Breast epithelium (tissue), 4 donors: ENCODE measurements at places on chromosomes 6 and 20. TPM values are rescaled to one million over a fixed set of nuclear protein-coding genes. Genes with fewer than 3 reads are reported as not detected.

DNA sequence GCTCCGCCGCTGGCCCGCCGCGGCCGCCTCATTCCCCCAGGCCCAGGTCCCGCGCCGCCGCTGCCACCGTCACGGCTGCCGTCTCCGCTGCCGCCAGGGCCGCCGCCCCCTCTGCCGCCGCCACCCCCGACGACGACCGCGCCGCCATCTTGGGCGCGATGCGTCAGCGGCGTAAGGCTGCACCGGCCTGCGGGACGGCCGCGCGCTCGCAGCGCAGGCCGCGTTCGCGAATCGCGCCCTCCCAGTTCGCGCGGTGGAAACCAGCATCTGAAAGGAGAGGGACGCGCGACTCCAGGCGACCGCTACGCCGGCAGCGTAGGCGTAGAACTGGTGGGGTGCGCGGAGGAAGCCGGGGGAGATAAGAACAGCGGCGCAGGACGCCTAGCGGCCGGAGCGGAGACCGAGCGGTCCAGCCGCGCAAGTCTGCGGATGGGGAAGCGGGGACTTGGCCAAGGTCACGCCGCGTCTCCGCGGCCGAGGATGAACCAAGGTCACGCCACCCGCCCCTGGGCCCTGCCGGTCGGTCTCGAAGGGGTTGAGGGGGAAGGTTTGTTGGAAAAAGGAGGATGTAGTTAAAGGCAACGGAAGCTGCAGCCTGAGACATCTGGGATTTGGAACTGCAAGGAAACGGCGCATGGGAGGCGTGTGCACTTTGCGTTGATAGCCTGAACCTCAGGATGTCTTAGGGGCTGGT lies at the start of gene NUDT3:
TSS of gene NUDT3 (minus strand) at position 173 of the 694 bp plus-strand sequence. CDS start 307 bp downstream, outside the sequence.
- DNase-seq = peak; percentile 88
- H3K36me3 ChIP-seq = no peaks in the 10 kb centered on the region
- H3K27ac ChIP-seq = peak within 1 kb of the TSS; percentile 88
- H3K27me3 ChIP-seq = no peaks in the 10 kb centered on the region

DNA sequence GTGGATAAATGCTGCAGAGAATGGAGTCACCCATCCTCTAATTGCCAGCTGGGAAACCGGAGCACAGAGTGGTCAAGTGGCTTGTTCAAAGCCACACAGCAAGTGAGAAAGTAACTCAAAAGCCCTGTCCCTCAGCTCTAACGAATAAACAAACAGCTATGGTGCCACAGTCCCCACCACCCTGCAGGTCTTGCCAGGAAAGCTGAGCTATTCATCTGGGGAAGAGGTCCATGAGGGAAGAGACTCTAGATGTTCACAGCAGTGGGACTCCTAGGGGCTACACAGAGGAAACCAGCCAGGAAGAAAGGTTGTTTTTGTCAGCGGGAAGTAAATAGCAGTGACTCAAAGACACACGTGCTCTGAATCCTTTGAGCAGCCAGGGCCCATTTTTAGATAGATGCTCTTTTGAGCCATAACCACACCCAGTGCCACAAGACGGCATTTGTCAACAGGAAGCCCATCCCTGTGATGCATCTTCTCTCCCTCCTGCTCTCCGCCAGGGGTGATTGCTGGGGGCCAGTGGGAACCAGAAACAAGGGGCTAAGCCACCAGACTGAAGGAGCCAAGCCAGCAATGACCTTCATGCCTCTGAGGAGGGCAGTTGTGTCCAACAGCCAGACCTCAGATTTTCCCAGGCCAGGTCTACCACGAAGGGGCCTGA lies 32.4 kb upstream of the TCP11 start:
- no peaks in the 10 kb centered on the region for H3K27me3 ChIP-seq
- no peak overlapping the region for H3K27ac ChIP-seq
- DNase-seq = no peak

GRCh38 chr6:104218116-104218515 lies 641.6 kb downstream of the HACE1 start:
- H3K4me1 ChIP-seq = no peaks in the 10 kb centered on the region
- no peaks in the 10 kb centered on the region for H3K27me3 ChIP-seq
- no peak overlapping the region for H3K4me3 ChIP-seq
- no peak overlapping the region for H3K27ac ChIP-seq
- no peaks in the 10 kb centered on the region for H3K36me3 ChIP-seq

GRCh38 chr6:151498327-151498726 lies 4.5 kb downstream of the CCDC170 start:
- DNase-seq = no peak
- H3K4me1 ChIP-seq = no peaks in the 10 kb centered on the region
- H3K36me3 ChIP-seq = no peaks in the 10 kb centered on the region
- no peak overlapping the region for H3K4me3 ChIP-seq
- H3K27me3 ChIP-seq = no peaks in the 10 kb centered on the region

DNA sequence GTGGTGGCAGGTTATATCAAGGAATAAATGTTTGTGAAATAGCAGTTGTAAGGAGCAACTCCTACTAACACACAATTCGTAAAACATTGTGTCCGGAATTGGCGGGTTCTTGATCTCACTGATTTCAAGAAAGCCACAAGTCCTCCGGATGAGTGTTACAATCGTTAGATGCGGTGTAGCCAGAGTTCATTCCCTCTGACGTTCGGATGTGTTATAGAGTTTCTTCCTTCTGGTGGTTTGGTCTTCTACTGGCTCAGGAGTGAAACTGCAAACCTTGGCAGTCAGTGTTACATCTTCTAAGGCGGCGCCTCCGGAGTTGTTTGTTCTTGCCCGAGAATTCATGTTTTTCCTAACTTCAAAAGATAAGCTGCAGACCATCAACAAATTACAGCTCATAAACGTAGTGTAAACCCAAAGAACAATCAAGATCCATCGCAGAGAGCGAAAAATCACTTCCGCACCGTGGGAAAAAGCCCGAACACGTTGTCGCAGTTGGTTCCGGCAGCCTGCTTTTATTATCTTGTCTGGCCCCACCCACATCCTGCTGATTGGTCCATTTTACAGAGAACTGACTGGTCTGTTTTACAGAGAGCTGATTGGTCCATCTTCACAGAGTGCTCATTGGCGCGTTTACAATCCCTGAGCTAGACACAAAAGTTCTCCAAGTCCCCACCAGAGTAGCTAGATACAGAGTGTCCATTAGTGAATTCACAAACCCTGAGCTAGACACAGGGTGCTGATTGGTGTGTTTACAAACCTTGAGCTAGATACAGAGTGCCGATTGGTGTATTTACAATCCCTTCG lies 58.2 kb downstream of the TRIM27 start:
- DNase-seq = no peak
- H3K36me3 ChIP-seq = no peaks in the 10 kb centered on the region
- H3K27me3 ChIP-seq = no peaks in the 10 kb centered on the region

- H3K27ac ChIP-seq = peak overlapping the region; percentile 92
- no peaks in the 10 kb centered on the region for H3K36me3 ChIP-seq
- H3K27me3 ChIP-seq = no peaks in the 10 kb centered on the region
- peak overlapping the region; percentile 97 for H3K4me3 ChIP-seq
These were observed 303 bp downstream of the ILRUN start for GRCh38 chr6:34696189-34696738.

- no peaks in the 10 kb centered on the region for H3K36me3 ChIP-seq
- no peak overlapping the region for H3K4me3 ChIP-seq
- no peaks in the 10 kb centered on the region for H3K27me3 ChIP-seq
- DNase-seq = no peak
- H3K4me1 ChIP-seq = no peaks in the 10 kb centered on the region
These were observed 11.3 kb downstream of the MOXD1 start for GRCh38 chr6:132390017-132390416.

Gene C20orf144
- 0.33 TPM for total RNA-seq

Gene CLPSL1
- not detected for total RNA-seq

Gene GTSF1L
- not detected for total RNA-seq

Gene MSH5
- total RNA-seq = 7.9 TPM

- DNase-seq = no peak
- H3K36me3 ChIP-seq = no peaks in the 10 kb centered on the region
- no peak overlapping the region for H3K4me3 ChIP-seq
- H3K27ac ChIP-seq = no peak overlapping the region
These were observed 32.1 kb downstream of the KIAA1755 start for GRCh38 chr20:38228436-38228835.

DNA sequence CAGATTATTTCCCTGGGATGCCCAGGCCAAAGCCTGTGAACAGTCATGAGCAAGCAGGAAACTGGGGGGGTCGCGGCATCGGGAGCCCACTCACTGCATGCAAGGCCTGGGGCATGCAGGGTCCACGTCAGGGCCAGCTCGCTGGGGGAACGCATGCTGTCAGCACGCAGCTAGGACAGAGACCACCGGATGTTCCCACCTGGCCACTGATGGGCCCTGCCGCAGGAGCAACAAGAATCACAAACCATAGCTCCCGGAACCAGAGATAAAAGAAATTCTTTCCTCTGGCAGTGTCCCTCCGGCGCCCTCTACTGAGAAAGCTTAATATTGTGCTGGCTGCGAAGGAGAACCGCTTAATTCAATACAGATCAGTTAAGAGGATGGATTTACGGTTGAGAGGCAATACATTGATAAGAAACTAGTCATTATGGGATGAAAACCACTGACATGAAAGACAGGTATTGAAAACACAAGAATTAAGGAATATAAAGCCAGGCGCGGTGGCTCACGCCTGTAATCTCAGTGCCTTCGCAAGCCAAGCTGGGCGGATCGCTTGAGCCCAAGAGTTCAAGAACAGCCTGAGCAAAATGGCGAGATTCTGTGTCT lies 32.6 kb downstream of the C6orf15 start:
- H3K4me3 ChIP-seq = peak overlapping the region; percentile 33
- H3K4me1 ChIP-seq = no peaks in the 10 kb centered on the region
- no peaks in the 10 kb centered on the region for H3K36me3 ChIP-seq

- H3K4me3 ChIP-seq = no peak overlapping the region
- DNase-seq = no peak
- peaks cover 9% of the 10 kb centered on the region for H3K36me3 ChIP-seq
- no peaks in the 10 kb centered on the region for H3K4me1 ChIP-seq
- no peaks in the 10 kb centered on the region for H3K27me3 ChIP-seq
- H3K27ac ChIP-seq = no peak overlapping the region
These were observed 54.9 kb downstream of the CSE1L start for GRCh38 chr20:49100972-49101371.

GRCh38 chr20:44357020-44357419 lies 1.5 kb downstream of the HNF4A start:
- H3K4me3 ChIP-seq = no peak overlapping the region
- no peak for DNase-seq
- H3K27ac ChIP-seq = no peak overlapping the region
- H3K4me1 ChIP-seq = no peaks in the 10 kb centered on the region
- H3K36me3 ChIP-seq = no peaks in the 10 kb centered on the region

DNA sequence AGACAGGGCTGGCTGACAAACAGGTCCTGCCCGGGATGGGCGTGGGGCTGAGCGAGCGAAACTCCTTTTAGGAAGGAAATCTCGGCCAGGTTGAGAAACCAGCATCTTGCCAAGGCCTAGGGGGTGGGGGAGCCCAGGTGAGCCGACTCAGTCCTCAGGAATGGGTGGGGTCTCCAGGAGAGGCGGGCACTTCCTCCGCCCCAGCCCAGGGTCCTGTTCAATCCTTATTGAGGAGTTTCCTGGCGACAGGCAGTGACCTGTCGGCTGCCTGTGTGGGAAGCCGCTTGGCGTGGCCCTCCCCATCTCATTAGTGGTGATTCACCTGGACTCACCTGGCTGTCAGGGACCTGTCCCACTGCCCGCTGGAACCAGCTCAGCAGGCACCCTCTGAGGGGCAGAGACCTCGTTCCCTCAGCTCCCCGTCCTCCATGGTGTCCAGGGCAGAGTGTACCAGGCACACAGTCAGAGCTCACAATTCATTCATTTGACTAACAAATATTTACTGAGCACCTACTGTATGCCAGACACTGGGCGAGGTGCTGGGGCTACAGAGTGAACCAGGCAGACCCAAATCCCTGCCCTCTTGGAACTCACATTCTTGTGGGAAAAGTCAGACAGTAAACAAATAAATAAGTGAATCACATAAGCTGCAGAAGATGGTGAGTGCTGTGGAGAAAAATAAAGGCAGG lies 51.1 kb downstream of the FGD2 start:
- H3K4me3 ChIP-seq = no peak overlapping the region
- no peaks in the 10 kb centered on the region for H3K27me3 ChIP-seq
- no peaks in the 10 kb centered on the region for H3K4me1 ChIP-seq
- peak; percentile 55 for DNase-seq
- peak overlapping the region; percentile 78 for H3K27ac ChIP-seq

DNA sequence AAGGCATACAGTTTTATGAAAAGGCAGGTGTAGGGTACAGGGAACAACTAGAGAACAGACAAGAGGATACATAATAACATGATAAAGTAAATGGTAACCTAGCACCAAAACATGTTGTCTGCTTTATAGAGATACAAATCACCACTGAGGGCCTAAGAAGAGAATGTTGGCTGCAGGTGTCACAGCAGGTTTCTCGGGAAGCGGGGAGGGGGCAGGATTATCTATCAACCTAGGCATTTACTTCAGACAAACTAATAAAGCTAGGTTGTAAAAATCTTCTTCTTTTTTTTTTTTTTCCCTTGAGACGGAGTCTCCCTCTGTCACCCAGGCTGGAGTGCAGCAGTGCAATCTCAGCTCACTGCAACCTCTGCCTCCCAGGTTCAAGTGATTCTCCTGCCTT lies 22.7 kb downstream of the PIM1 start:
- no peaks in the 10 kb centered on the region for H3K4me1 ChIP-seq
- H3K27ac ChIP-seq = no peak overlapping the region
- no peak for DNase-seq
- H3K36me3 ChIP-seq = no peaks in the 10 kb centered on the region
- H3K27me3 ChIP-seq = no peaks in the 10 kb centered on the region
- H3K4me3 ChIP-seq = no peak overlapping the region

Gene CPNE1
- 41.1 TPM for total RNA-seq

DNA sequence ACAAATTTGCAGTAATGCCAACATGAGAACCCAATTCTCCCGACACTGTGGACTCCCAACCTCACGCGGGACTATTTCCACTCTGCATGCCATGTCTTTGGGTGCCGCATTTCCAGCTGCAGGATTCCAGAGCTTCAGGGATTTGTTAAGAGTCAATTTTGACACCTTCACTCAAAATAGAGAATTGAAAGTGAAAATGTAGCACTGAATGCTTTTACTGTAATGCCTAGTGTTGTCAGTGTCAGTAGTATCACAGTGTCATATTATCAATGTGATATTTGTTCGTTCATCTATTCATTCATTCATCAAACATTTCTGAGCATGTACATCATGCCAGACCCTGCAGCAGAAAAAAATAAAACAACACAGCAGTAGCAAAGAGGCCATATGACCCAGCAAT lies 13.4 kb upstream of the FAM50B start:
- no peaks in the 10 kb centered on the region for H3K36me3 ChIP-seq
- DNase-seq = no peak
- H3K4me1 ChIP-seq = no peaks in the 10 kb centered on the region
- H3K4me3 ChIP-seq = no peak overlapping the region
- H3K27me3 ChIP-seq = no peaks in the 10 kb centered on the region

DNA sequence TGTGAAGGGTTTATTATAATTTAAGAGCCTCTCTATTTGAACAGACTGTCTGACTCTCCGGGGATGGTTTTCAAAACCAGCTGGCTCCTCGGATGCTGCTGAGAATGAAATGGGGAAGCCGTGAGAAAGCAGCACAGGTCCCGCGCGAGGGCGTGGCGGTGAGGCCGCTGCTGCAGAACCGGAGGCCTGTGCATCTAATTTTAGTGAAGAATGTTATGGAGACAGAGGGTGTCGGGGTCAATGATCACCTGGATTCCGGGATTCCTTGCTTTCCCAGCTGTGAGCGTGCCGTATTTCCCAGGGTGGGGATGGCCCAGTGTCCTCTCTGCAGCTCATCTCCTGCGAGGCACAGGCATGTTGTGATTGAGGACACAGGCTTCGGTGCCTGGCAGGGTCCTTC lies 348.0 kb downstream of the CDH4 start:
- H3K27ac ChIP-seq = no peak overlapping the region
- H3K36me3 ChIP-seq = no peaks in the 10 kb centered on the region
- no peaks in the 10 kb centered on the region for H3K4me1 ChIP-seq

GRCh38 chr6:148407372-148407771 lies 64.7 kb downstream of the SASH1 start:
- peak overlapping the region; percentile 84 for H3K27ac ChIP-seq
- H3K4me1 ChIP-seq = no peaks in the 10 kb centered on the region
- no peaks in the 10 kb centered on the region for H3K36me3 ChIP-seq
- no peak overlapping the region for H3K4me3 ChIP-seq
- no peak for DNase-seq
